Activated T-cell treated with anti-CD3 and anti-CD28 coated beads, Interleukin-2, amount 50 U/mL, for 72 hours (primary cell): ENCODE measurements at places on chromosomes 13 and 19. TPM values are rescaled to one million over a fixed set of nuclear protein-coding genes. Genes with fewer than 3 reads are reported as not detected.

Gene UBL5
- total RNA-seq: 171 TPM

GRCh38 chr19:55247621-55248099, 11.2 kb downstream of the PPP6R1 start:
- no peak overlapping the region for H3K27ac ChIP-seq
- H3K36me3 ChIP-seq: peaks cover 3% of the 10 kb centered on the region
- no peak overlapping the region for H3K4me3 ChIP-seq
- no peak for DNase-seq
- H3K4me1 ChIP-seq: peaks cover 33% of the 10 kb centered on the region
- H3K27me3 ChIP-seq: no peaks in the 10 kb centered on the region

Gene TMEM86B
- total RNA-seq: 12.8 TPM

DNA sequence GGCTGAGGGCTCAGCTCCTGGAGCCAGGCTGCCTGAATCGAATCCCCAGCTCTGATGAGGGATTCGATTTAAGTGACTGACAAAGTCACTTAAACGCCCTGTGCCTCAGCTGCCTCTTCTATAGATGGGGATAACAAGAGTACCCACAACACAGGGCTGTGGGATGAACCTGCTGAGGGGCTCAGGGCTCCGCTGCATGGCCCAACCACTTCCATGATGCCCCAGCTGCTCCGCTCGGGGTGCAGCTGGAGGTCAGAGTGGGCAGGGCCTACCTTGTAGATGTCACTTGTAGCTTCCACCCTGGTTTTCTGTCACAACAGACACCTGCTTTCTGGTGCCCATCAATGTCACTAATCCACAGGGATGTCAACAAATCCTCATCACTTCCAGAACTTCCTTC, 39.2 kb downstream of the STK24 start:
- DNase-seq: no peak
- peaks cover 8% of the 10 kb centered on the region for H3K36me3 ChIP-seq
- no peak overlapping the region for H3K4me3 ChIP-seq
- peaks cover 96% of the 10 kb centered on the region for H3K4me1 ChIP-seq

- no peaks in the 10 kb centered on the region for H3K4me1 ChIP-seq
- DNase-seq: no peak
- no peak overlapping the region for H3K4me3 ChIP-seq
- peaks cover 5% of the 10 kb centered on the region for H3K27me3 ChIP-seq
These were observed 156.4 kb downstream of the COL4A1 start for GRCh38 chr13:110150384-110151101.

DNA sequence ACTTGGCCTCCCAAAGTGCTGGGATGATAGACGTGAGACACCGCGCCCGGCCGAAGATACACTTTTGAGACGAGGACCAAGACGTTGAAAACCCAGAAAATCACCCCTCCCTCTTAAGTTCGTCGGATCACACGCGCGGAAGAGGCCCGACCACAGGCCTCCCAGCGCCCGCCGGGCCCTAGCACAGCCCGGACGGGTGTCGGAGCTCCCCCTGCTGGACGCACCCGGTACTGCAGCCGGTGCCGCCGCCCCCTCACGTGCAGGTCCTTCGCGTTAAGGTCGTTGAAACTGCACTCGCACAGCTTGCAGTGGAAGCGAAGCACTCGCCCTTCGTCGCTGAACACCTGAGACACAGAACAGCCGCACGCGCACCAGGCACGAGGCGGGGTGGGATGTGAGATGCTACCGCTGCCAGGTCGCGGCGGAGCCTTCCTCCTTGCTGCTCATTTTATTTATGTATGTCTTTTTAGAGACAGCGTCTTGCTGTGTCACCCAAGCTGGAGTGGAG, 35.7 kb upstream of the MATK start:
- DNase-seq: peak; percentile 96
- H3K36me3 ChIP-seq: no peaks in the 10 kb centered on the region
- no peak overlapping the region for H3K27ac ChIP-seq
- no peaks in the 10 kb centered on the region for H3K27me3 ChIP-seq

DNA sequence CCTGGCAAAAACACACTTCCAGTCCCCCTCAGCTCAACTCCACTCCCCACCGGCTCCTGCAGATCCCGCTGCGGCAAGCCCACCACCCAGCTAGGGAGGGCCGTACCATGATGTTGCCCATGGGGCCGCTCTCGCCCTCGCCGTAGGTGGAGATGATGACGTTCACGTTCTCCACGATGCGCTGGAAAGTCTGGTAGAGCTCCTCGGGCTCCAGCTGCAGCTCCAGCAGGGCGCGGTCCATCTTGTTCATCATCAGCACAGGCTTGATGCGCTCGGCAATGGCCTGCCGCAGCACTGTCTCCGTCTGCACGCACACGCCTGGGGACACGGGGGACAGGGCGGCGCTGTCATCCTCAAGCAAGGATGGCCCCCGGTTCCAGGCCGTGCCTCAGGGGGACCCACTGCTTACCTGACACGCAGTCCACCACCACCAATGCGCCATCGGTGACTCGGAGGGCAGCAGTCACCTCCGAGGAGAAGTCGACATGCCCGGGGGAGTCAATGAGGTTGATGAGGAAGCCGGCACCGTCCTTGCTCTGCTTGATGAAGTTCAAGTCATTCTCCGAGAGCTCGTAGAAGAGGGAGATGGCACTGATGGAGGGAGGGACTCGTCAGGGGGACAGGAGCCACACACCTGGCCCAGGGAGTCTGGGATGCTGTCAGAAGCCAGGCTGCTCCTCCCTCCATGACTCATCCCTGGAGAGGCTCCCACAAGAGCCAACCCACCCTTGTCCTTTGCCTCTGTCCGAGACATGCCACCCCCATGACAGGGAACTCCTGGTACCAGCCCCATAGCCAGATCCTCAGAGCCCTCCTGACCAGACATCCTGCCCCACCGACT, 2.3 kb downstream of the EEF2 start:
- H3K4me1 ChIP-seq: peaks cover 69% of the 10 kb centered on the region
- H3K27me3 ChIP-seq: no peaks in the 10 kb centered on the region
- peak overlapping the region; percentile 95 for H3K4me3 ChIP-seq
- H3K36me3 ChIP-seq: peaks cover 45% of the 10 kb centered on the region

Gene CPT1C
- total RNA-seq: 2.3 TPM

DNA sequence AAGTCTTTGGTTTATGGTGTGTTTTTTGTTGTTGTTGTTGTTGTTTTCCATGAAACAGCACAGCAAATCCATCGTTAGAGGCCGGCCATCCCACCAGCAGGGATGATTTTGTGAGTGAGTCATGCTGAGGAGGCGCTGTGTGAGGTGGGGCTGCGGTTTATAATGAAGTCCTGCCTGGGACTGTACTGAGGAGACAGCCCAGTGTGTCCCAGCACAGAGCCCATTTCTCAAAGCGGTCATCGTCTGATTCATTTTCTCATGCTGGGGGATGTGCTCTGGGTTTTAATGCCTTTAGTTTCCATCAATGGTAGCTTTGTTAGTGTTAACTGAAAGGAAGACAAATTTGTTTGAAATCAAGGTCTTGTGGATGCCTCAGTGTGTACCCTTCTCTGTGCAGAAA, 129.3 kb upstream of the SERP2 start:
- no peak overlapping the region for H3K27ac ChIP-seq
- no peak for DNase-seq
- no peaks in the 10 kb centered on the region for H3K36me3 ChIP-seq

GRCh38 chr13:22648320-22648801, 532.4 kb upstream of the SGCG start:
- no peaks in the 10 kb centered on the region for H3K36me3 ChIP-seq
- no peak overlapping the region for H3K4me3 ChIP-seq
- H3K4me1 ChIP-seq: no peaks in the 10 kb centered on the region
- no peaks in the 10 kb centered on the region for H3K27me3 ChIP-seq

- DNase-seq: no peak
- peaks cover 22% of the 10 kb centered on the region for H3K27me3 ChIP-seq
- peaks cover 7% of the 10 kb centered on the region for H3K4me1 ChIP-seq
- H3K36me3 ChIP-seq: no peaks in the 10 kb centered on the region
- no peak overlapping the region for H3K27ac ChIP-seq
These were observed 4.1 kb downstream of the LGALS16 start for GRCh38 chr19:39659791-39660190.

DNA sequence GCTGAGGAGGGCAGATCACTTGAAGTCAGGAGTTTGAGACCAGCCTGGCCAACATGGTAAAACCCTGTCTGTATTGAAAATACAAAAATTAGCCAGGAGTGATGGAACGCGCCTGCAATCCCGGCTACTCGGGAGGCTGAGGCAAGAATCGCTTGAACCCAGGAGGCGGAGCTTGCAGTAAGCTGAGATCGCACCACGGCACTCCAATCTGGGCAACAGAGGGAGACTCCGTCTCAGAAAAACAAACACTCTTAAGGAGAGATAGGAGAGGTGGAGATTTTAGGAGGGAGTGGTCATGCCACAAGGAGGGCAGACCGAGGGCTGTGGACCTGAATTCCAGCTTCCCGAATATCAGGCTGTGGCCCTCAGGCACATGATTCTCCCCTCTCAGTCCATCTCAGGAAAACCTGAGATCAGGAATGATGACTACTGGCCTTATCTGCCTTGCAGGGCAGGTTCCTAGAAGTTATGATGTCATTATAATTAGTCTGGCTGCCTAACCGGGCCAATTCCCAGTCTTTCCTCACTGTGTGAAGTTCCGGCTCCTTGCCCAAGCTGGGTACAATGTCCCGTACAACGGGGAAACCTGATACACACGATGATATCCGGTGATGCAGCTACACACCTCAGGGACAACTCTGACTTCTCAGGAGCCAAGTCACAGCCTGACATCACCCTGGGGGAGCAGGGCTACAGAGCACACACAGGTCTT, 2.5 kb downstream of the SLC35E1 start:
- peaks cover 68% of the 10 kb centered on the region for H3K4me1 ChIP-seq
- no peaks in the 10 kb centered on the region for H3K27me3 ChIP-seq
- DNase-seq: no peak
- H3K4me3 ChIP-seq: no peak overlapping the region
- peak overlapping the region; percentile 79 for H3K27ac ChIP-seq

Gene ZNF578
- 0.93 TPM for total RNA-seq

DNA sequence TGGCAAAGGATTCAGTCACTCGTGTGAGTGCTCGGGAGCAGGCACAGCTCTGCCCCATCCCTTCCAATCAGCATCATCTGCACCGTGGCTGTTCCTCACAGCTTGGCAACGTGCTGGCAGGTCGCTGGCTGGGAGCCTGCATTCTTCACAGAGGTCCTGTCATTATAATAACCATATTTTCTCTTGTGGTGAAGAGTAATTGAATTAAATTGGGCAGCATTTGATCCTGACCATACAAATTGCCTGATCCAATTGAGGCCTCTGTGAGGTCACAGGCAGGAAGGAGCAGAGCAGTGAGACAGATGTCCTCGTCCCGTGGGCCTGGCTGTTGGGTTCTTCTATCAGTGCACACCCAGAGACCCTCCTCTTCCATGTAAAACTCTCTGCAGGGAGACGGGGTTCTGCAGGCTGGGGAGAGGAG, 407.8 kb downstream of the COG6 start:
- peaks cover 60% of the 10 kb centered on the region for H3K4me1 ChIP-seq

DNA sequence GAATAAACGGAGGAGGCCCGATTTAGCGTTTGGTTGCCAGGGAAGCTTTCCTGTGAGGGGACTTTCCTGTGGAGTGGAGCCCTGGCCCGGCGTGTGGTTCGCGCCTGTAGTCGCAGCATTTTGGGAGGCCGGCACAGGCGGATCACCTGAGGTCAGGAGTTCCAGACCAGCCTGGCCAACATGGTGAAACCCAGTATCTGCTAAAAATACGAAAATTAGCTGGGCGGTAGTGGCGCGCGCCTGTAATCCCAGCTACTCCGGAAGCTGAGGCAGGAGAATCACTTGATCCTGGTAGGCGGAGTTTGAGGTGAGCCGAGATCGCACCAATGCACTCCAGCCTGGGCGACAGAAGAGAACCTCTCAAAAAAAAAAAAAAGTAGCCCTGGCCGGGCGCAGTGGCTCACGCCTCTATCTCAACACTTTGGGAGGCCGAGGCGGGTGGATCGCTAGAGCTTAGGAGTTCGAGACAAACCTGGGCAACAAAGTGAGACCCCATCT, 6.9 kb downstream of the KANK3 start:
- H3K27me3 ChIP-seq: peaks cover 36% of the 10 kb centered on the region
- peaks cover 6% of the 10 kb centered on the region for H3K4me1 ChIP-seq
- no peaks in the 10 kb centered on the region for H3K36me3 ChIP-seq
- peak overlapping the region; percentile 68 for H3K4me3 ChIP-seq

GRCh38 chr19:23365222-23365621, 30.0 kb downstream of the ZNF91 start:
- DNase-seq: no peak
- no peaks in the 10 kb centered on the region for H3K4me1 ChIP-seq
- peaks cover 17% of the 10 kb centered on the region for H3K36me3 ChIP-seq
- no peak overlapping the region for H3K4me3 ChIP-seq

DNA sequence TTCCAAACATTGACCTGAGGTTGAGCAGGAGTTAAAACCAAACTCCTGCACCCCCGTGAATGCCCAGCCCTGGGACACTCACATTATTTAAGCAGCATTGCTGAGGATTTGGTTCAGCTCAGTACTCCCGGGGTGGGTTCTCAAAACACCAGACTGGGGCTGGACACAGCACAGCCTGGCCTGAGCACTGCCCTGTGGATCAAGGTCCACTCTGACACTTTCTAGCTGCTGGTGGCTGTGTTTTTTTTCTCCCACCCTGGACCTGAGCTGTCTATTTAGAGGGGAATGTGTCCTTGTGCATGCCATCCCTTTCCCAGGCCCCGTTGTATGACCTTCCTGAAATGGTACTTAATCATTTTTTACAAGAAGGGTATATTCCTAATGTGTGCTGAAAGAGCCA, 94.7 kb upstream of the GJB6 start:
- no peak for DNase-seq
- peaks cover 7% of the 10 kb centered on the region for H3K36me3 ChIP-seq
- H3K27ac ChIP-seq: no peak overlapping the region
- H3K27me3 ChIP-seq: no peaks in the 10 kb centered on the region
- no peak overlapping the region for H3K4me3 ChIP-seq
- no peaks in the 10 kb centered on the region for H3K4me1 ChIP-seq

Gene TMPRSS9
- not detected for total RNA-seq

DNA sequence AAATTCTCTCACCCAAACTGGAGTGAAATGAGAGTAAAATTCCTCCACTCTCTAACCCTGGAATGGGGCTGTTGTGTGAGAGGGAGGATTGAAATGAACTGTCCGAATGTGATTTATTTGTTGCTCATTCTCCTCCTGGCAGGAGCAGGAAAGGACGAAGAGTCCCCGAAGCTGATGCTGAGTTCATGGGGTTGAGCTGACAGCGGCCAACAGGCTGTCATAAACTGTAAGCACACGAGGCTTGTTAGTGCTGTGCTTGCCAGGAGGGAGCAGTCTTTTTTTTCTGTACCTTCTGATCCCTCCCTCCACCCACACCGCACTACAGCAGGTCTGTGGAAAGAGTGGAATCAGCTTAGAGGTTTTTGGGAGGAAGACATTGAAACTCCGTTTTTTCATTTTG, 33.1 kb upstream of the ZNF331 start:
- H3K4me1 ChIP-seq: no peaks in the 10 kb centered on the region
- DNase-seq: no peak
- peaks cover 18% of the 10 kb centered on the region for H3K27me3 ChIP-seq
- H3K4me3 ChIP-seq: no peak overlapping the region
- H3K36me3 ChIP-seq: peaks cover 4% of the 10 kb centered on the region
- no peak overlapping the region for H3K27ac ChIP-seq

Gene C19orf67
- total RNA-seq: not detected

Gene ZNF497
- total RNA-seq: 2.4 TPM

Gene F10
- not detected for total RNA-seq

Gene ETV2
- 2.5 TPM for total RNA-seq

Gene RFPL4A
- not detected for total RNA-seq
